ENCODE measurements at places on chromosomes 2 and 18. TPM values are rescaled to one million over a fixed set of nuclear protein-coding genes. Genes with fewer than 3 reads are reported as not detected.
A peak's percentile ranks its signal among the peaks of the same experiment; 100 is the strongest.

Gene GALNT13
- 8.3 TPM for total RNA-seq

Gene AQP12B
- total RNA-seq, result not detected

- H3K27ac ChIP-seq, result no peak overlapping the region
- H3K4me3 ChIP-seq, result no peak overlapping the region
- H3K4me1 ChIP-seq, result no peaks in the 10 kb centered on the region
- no peaks in the 10 kb centered on the region for H3K36me3 ChIP-seq
Observed at GRCh38 chr18:78420116-78420515, 559.5 kb upstream of the SALL3 start.

- H3K4me1 ChIP-seq, result peaks cover 8% of the 10 kb centered on the region
- H3K36me3 ChIP-seq, result no peaks in the 10 kb centered on the region
- DNase-seq, result peak; percentile 79
- H3K27ac ChIP-seq, result peak overlapping the region; percentile 85
- H3K27me3 ChIP-seq, result peaks cover 17% of the 10 kb centered on the region
Observed at GRCh38 chr18:7568426-7568825, 1.3 kb downstream of the PTPRM start.

Gene PSMA8
- total RNA-seq, result 0.29 TPM

GRCh38 chr2:43220760-43221123 is 5.7 kb downstream of the ZFP36L2 start:
- H3K4me3 ChIP-seq, result peak overlapping the region; percentile 77
- H3K36me3 ChIP-seq, result peaks cover 20% of the 10 kb centered on the region
- H3K4me1 ChIP-seq, result peaks cover 53% of the 10 kb centered on the region
- no peak for DNase-seq
- H3K27ac ChIP-seq, result peak overlapping the region; percentile 97
- no peaks in the 10 kb centered on the region for H3K27me3 ChIP-seq

Gene COLEC12
- 0.55 TPM for total RNA-seq

- no peak overlapping the region for H3K4me3 ChIP-seq
- H3K4me1 ChIP-seq, result peaks cover 2% of the 10 kb centered on the region
- H3K36me3 ChIP-seq, result peaks cover 10% of the 10 kb centered on the region
- H3K27me3 ChIP-seq, result no peaks in the 10 kb centered on the region
- no peak for DNase-seq
Observed at GRCh38 chr18:58303363-58303762, 259.3 kb downstream of the NEDD4L start.

DNA sequence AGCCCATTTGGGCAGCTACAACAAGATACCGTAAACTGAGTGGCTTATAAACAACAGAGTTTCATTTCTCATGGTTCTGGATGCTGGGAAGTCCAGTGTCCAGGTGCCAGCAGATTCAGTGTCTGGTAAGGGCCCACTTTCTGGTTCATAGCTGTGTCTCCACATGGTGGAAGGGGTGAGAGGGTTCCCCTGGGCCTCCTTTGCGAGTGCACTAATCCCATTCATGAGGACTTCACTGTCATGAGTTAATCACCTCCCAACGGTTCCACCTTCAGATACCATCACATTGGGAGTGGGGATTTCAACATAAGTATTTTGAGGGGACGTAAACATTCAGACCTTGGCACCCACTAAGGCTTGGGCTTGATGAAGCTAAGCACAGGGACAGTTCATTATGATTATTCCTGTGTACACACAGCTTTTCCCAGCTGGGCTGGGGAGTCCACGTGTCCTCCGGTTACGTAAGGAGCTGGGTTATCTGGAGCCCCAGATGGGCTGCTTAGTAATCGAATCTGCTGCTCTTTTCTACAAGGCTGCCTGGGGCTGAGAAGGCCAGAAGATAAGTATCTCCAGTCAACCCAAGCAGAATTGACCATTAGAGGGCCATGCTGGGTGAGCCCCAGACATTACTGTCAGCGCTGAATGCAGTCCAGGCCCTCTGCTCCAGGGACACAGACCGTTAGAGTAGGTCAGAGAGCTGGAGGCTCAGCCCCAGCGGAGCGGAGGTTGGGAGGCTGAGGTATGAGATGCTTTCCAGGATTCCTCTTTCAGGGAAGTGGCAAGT is 42.7 kb downstream of the EPAS1 start:
- no peak overlapping the region for H3K27ac ChIP-seq
- H3K4me3 ChIP-seq, result no peak overlapping the region
- H3K4me1 ChIP-seq, result peaks cover 19% of the 10 kb centered on the region
- DNase-seq, result no peak
- H3K27me3 ChIP-seq, result peaks cover 33% of the 10 kb centered on the region

Gene ACTR1B
- total RNA-seq, result 88.5 TPM

- peaks cover 16% of the 10 kb centered on the region for H3K27me3 ChIP-seq
- DNase-seq, result no peak
- H3K27ac ChIP-seq, result no peak overlapping the region
- H3K4me3 ChIP-seq, result no peak overlapping the region
- no peaks in the 10 kb centered on the region for H3K36me3 ChIP-seq
- H3K4me1 ChIP-seq, result no peaks in the 10 kb centered on the region
Observed at GRCh38 chr2:61789807-61790602, 63.9 kb downstream of the FAM161A start.

GRCh38 chr2:120001471-120001870 is 11.4 kb upstream of the EPB41L5 start:
- no peaks in the 10 kb centered on the region for H3K27me3 ChIP-seq
- H3K27ac ChIP-seq, result no peak overlapping the region
- no peaks in the 10 kb centered on the region for H3K36me3 ChIP-seq

Gene ALK
- total RNA-seq, result not detected

GRCh38 chr2:24269265-24269664 is 91.1 kb downstream of the ITSN2 start:
- no peaks in the 10 kb centered on the region for H3K27me3 ChIP-seq
- H3K4me3 ChIP-seq, result no peak overlapping the region
- peaks cover 17% of the 10 kb centered on the region for H3K36me3 ChIP-seq

Gene ASB18
- not detected for total RNA-seq

- H3K4me1 ChIP-seq, result no peaks in the 10 kb centered on the region
- H3K4me3 ChIP-seq, result no peak overlapping the region
- no peak for DNase-seq
- no peak overlapping the region for H3K27ac ChIP-seq
- H3K27me3 ChIP-seq, result no peaks in the 10 kb centered on the region
Observed at GRCh38 chr2:37549598-37549997, 121.8 kb downstream of the CDC42EP3 start.

Gene TSPYL6
- total RNA-seq, result not detected

- no peaks in the 10 kb centered on the region for H3K36me3 ChIP-seq
- H3K4me3 ChIP-seq, result no peak overlapping the region
- peaks cover 32% of the 10 kb centered on the region for H3K27me3 ChIP-seq
- H3K4me1 ChIP-seq, result no peaks in the 10 kb centered on the region
- H3K27ac ChIP-seq, result no peak overlapping the region
Observed at GRCh38 chr2:24456599-24457556, 34.2 kb upstream of the NCOA1 start.

GRCh38 chr2:70397186-70397585 is 95.3 kb upstream of the FAM136A start:
- no peak overlapping the region for H3K4me3 ChIP-seq
- H3K36me3 ChIP-seq, result no peaks in the 10 kb centered on the region
- peaks cover 11% of the 10 kb centered on the region for H3K27me3 ChIP-seq
- H3K27ac ChIP-seq, result no peak overlapping the region

DNA sequence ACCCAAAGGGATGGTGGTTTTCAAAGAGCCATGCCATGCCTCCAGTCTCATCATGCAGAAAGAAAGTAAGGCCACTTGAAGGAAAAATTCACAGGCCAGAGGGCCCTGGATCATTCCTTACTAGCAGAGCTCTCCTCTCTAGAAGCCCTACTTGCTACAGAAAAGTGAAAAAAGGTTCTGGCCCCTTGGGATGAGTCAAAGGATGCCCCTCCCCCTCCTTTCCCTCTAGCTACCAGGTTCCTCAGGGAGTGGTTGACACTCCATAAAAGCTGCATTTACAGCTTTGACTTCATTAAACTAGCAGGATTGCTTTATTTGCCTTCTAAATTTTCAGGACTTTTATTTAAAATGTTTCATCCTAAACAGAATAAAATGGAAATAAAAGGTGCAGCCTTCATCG is 21.2 kb downstream of the OSR1 start:
- no peak overlapping the region for H3K4me3 ChIP-seq
- no peaks in the 10 kb centered on the region for H3K27me3 ChIP-seq
- no peak overlapping the region for H3K27ac ChIP-seq
- H3K36me3 ChIP-seq, result peaks cover under 1% of the 10 kb centered on the region
- peaks cover 3% of the 10 kb centered on the region for H3K4me1 ChIP-seq

Gene LRRC30
- total RNA-seq, result not detected

DNA sequence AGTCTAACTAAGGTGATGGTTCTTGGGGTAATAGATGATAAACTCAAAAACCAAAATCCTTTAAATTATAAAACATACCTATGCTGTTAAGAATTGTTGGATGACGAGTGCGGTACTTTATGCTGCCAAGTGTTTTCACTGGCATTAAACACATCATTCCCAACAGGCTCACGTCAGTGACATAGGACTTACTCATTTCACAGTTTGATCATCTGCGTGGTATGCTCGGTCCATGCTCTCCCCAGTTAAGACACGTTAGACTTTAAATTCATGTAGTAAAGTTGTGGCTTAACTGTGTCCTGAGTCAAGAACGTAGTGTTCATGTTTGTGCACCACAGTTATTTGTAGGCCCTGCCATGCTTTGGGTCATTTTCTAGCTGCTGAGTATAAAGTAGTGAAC is 125.6 kb upstream of the MYT1L start:
- no peaks in the 10 kb centered on the region for H3K36me3 ChIP-seq
- H3K4me1 ChIP-seq, result no peaks in the 10 kb centered on the region
- no peak overlapping the region for H3K4me3 ChIP-seq

DNA sequence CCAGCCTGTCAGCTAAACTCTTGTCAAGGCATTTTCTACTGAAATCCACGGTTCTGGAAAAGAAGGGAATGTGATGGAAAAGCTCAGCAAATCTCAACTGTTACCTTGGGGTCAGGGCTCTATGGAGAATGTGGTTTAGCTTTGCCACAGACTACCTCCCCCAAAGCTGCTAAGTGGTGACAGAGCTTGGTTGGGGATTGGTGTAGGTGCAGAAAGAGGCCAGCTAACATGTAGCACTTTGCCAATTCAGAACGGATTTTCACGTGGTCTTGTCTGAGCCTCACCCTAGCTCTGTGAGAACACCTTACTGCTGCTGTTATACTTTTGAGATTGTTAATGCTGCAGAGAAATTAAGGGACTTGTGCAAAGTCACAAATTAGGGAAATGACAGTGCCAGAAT is 331.1 kb downstream of the RND3 start:
- DNase-seq, result no peak
- H3K4me1 ChIP-seq, result peaks cover 2% of the 10 kb centered on the region
- no peak overlapping the region for H3K27ac ChIP-seq

Gene PLCD4
- 0.38 TPM for total RNA-seq

DNA sequence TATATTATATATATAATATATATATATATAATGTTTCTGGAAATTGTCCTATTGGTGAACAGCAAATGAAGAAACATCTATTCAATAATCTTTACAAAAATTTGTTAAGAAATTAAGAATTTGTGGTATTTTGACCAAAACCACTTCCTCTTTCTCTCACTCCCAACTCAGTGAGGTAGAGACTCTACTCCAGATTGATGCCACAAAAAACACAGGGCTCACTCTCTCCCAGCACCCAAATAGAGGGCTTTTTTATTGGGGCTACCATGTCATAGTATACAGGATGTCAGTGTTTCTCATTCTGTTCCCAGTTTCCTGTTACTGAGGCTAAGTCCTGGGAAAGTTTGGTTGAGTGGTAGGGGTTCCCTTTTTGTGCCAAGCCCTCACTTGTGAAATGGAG is 1155.4 kb downstream of the BCL11A start:
- H3K4me1 ChIP-seq, result no peaks in the 10 kb centered on the region
- no peak overlapping the region for H3K4me3 ChIP-seq
- no peak overlapping the region for H3K27ac ChIP-seq
- no peak for DNase-seq
- no peaks in the 10 kb centered on the region for H3K27me3 ChIP-seq
- H3K36me3 ChIP-seq, result no peaks in the 10 kb centered on the region

GRCh38 chr2:120683701-120684100 is 52.0 kb upstream of the GLI2 start:
- no peaks in the 10 kb centered on the region for H3K36me3 ChIP-seq
- no peak overlapping the region for H3K27ac ChIP-seq
- peaks cover 43% of the 10 kb centered on the region for H3K27me3 ChIP-seq
- no peak overlapping the region for H3K4me3 ChIP-seq
- H3K4me1 ChIP-seq, result no peaks in the 10 kb centered on the region

Gene MYOM1
- 1.1 TPM for total RNA-seq

DNA sequence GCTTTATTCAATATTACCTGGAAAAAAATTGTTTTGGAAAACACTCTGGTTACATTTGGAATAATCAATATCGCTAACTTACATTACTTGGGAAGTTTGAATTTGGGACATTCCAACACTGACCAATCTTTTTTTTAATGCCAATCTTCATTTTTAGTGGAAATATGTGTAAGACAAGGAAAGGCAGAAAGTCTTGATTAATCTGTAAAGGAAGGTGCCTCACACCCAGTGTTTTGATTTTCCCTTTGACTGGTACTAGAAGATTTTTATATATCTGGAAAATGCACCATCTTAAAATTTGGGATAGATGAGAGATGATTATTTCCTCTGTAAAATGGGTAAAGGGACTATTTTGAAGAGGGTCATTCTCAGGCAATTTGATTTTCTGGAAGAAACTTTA is 879.2 kb upstream of the ZEB2 start:
- DNase-seq, result no peak
- no peak overlapping the region for H3K4me3 ChIP-seq
- no peaks in the 10 kb centered on the region for H3K36me3 ChIP-seq
- no peak overlapping the region for H3K27ac ChIP-seq
- no peaks in the 10 kb centered on the region for H3K4me1 ChIP-seq
- H3K27me3 ChIP-seq, result no peaks in the 10 kb centered on the region

- DNase-seq, result no peak
- H3K27ac ChIP-seq, result no peak overlapping the region
- H3K4me3 ChIP-seq, result no peak overlapping the region
Observed at GRCh38 chr2:189287982-189288521, 108.5 kb upstream of the COL5A2 start.

- DNase-seq, result no peak
- H3K27me3 ChIP-seq, result no peaks in the 10 kb centered on the region
- H3K27ac ChIP-seq, result no peak overlapping the region
- no peak overlapping the region for H3K4me3 ChIP-seq
- no peaks in the 10 kb centered on the region for H3K4me1 ChIP-seq
- H3K36me3 ChIP-seq, result no peaks in the 10 kb centered on the region
Observed at GRCh38 chr2:229530434-229530833, 183.9 kb downstream of the DNER start.

- no peak overlapping the region for H3K4me3 ChIP-seq
- H3K27me3 ChIP-seq, result no peaks in the 10 kb centered on the region
- H3K4me1 ChIP-seq, result peaks cover 36% of the 10 kb centered on the region
- DNase-seq, result no peak
- H3K27ac ChIP-seq, result peak overlapping the region; percentile 5
Observed at GRCh38 chr2:16063955-16064633, 123.7 kb downstream of the MYCN start.

DNA sequence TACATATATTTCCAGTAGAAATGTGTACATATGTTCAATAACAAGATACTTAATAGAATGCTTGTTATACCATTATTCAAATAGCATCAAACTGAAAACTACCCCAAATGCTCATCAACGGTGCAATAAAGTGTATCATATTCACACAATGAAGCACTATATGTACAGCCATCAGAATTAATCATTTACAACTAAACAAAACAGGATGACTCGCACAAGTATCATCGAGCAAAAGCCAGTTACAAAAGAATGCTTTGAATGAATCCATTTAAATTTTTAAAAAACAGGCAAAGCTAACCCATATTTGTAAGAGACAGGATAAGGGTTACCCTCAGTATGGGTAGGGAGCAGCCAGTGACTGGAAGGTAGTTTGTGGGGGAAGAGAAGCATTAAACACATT is 132.8 kb upstream of the PDE1A start:
- no peaks in the 10 kb centered on the region for H3K36me3 ChIP-seq
- H3K27me3 ChIP-seq, result no peaks in the 10 kb centered on the region
- H3K4me3 ChIP-seq, result no peak overlapping the region
- H3K27ac ChIP-seq, result no peak overlapping the region

Measured in progenitor cell of endocrine pancreas (in vitro differentiated cells).